Activated CD4-positive, alpha-beta T cell treated with anti-CD3 and anti-CD28 coated beads for 24 hours (primary cell): ENCODE measurements at places on chromosomes 1 and 21.
A peak's percentile ranks its signal among the peaks of the same experiment; 100 is the strongest.

DNA sequence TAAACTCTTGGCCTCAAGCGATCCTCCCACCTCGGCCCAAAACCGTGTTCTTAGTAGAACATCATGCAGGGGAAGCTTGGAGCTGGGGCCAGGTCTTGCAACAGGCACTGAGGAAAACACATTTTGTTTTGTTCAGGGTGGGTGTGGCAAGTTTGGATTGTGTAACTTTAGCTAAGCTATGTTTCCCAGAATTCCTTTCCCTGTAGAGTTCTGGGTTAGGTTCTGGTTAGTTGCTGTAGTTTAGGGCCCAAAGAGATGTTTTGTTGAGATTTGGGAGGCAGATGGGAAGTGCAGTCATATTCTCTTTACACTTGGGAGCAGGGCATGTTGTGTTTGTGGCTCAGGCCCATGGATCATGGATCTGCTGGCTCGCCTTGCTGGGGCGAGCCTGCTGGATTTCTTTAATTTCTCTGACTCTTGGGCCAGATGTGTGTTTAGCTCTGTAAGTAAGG lies 24.0 kb downstream of the PLA2G5 start:
- no peak for DNase-seq

DNA sequence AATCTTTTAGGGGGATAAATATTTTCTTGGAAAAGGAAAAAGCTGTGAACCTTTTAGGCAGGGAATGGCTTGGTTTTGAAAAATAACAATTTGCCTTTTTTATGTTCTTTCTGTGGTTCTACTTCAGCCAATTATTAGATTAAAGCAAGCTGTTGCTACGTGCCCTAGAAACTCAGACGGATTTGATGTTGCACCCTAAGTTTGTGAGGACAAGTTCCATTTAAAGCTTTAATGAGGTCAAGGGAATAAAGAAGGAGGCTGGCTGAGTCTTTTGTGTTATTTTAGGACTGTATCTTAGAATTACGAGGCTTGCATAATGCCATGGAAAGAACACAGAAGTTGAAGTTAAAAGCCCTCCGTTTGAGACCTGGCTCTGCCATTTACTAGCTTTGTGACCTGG lies 216.9 kb downstream of the NUF2 start:
- no peak for DNase-seq

DNA sequence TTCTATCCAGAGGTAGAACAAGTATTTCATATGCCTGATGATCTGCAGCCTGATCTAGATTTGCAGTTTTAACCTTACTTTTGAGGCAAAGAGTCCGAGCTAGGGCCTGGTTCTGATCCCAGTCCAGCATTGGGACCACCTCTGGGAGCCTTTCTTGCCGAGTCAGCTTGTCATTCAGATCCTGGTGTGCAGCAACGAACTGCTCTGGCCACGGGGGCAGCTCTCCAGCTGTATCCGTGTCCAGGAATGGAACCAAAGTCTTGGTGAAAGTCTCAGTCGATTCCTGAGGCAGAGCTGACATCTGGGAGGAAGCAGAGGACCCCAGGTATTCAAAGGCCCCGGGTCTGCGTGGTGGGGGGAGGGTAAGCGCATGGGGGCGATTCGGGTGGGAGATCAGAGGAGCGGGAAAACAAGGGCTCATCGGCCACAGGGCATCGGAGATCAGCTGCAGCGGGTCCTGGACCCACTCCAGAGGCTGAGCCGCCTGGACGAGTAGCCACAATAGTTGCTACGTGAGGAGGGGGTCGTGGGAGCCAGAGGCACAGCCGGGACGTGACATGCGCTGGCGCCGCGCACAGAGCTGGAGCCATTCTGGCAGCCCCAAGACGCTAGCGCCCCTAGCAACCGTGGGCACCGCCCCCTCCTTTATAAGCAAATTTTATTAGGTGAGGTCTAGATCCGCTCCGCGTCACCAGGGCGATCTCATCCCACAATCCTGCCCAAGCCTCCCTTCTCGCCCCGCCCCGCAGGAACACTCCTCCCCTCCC lies 32.4 kb upstream of the BSDC1 start:
- no peak for DNase-seq

DNA sequence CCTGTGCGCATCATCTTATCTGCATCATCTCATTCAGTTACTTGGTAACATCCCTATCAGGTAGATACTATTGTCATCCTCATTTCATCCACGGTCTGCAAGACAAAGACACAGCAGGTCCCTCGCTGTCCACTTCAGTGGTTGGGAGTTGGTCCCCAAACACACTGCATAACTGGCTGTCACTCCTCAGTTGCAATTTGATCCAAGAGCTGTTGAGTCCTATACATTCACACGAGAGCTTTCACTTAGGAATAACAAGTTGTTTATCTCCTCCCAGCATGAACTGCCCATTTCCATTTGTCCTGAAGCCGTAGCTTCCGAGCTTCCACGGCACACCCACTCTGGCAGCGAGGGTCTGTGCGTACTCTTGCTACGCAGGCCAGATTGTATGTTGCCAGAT lies 472.0 kb downstream of the CAMTA1 start:
- DNase-seq, result no peak

GRCh38 chr1:84753516-84754385 lies 63.5 kb upstream of the SSX2IP start:
- DNase-seq, result peak; percentile 59

GRCh38 chr1:60764489-60764888 lies 317.9 kb upstream of the NFIA start:
- no peak for DNase-seq
